ENCODE measurements at places on chromosomes 2 and 18.

DNA sequence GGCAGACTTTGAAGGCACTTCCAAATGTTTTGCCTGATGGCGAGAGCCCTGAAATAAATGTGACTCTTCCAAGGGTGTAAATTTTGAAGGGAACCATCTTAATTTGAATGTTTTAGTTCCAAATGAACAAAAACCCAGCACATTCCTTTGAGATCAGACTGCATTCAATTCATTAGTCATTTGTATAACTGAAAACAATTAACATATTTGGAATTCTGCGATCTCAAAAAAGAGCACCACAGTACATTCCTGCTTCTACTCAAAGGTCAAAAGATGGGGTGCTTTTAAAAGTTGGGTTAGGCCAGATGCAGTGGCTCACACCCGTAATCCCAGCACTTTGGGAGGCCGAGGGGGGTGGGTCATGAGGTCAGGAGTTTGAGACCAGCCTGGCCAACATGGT, 38.2 kb upstream of the CHRNA1 start:
- peak; percentile 72 for DNase-seq

DNA sequence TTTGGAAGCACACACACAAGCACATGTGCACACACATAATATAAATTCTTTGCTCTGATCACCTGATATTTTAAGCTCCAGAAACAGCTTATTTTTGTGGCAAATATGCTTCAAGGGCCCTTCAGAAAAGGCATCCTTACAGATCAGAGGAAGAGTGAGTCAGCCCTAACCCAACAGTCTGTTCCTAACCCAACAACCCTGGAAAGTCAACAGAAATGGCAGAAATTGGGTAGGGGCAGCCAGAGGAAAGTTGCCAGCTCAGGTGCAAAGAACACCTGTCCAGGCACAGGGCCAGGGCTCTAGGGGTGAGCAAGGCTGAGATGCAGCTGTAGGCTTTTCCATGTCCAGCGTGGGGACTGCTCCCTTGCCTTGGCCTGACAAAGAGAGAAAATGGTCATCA, 6.4 kb upstream of the NCKAP5 start:
- no peak for DNase-seq

- DNase-seq: no peak
These were observed 216.7 kb upstream of the STON1 start for GRCh38 chr2:48313036-48313877.

DNA sequence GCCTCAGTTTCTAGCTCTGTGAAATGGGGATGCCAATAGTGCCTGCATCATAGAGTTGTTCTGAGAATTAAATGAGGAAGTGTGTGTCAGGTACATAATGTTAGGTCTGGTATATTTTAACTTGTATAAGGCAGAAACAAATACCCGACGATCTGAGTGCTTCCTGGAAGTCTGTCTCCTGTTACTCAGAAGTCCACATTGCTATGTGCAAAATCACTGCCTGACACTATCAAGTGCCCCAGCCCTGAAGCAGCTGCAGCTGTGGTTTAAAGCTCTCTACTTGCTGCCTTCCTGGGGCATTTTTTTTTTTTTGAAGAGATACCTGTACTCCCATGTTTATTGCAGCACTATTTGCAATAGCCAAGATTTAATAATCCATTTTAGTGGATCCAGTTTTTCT, 125.3 kb downstream of the SLC4A3 start:
- peak; percentile 23 for DNase-seq

GRCh38 chr2:57821088-57821487, 225.5 kb upstream of the VRK2 start:
- DNase-seq: no peak

GRCh38 chr18:3710712-3711301, 260.8 kb downstream of the TGIF1 start:
- DNase-seq: peak; percentile 34

DNA sequence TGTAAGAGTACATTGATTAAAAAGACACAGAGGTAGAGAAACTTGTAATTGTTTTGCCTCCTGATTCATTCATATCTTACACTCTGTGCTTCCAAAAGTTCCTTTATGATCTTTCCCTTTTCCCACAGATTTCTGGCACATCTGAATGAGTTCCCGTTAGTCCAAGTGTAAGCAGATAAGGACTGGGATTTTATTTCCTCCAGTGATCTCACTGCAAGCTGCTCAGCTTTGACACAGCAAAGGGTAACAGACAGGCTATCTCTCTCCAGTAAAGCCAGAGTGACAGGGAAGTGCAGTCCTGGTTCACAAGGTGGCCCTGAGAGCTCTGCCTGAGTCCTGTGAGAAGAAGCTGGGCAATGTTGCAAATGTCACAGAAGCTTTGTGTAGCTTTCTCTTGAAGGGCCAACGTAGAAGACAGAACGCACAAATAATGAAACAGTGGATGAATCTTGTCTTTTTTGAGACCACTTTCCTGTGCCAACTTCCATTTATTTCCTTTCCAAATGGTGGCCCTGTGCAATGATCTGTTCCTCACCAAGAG, 32.5 kb upstream of the KCNE4 start:
- no peak for DNase-seq

Data from HFFc6 (cell line).